ENCODE measurements at places on chromosomes 4 and X.

- peak; percentile 65 for DNase-seq
Measured at GRCh38 chrX:84046403-84046984, 141.5 kb downstream of the RPS6KA6 start.

DNA sequence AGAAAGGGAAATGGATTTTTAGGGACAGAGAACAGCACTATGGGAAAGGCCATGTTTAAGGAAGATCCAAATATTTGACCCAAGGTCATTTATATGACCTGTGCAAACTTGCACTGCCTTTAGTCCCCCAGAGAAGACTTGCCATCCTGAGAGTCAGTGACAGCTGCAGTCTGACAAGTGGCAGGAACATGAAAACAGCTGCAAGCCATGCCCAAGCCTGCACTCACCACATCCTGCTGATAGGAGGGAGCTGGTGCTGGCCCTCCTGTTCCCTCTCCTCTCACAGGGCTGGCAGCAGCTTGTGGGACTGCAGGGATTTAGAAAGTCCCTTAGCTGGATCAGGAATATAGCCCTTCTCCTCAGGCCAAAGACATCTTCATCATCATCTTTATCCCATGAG lies 187.7 kb downstream of the RAP1GDS1 start:
- no peak for DNase-seq

GRCh38 chrX:74230094-74230493 lies 73.9 kb upstream of the ZCCHC13 start:
- DNase-seq = no peak

DNA sequence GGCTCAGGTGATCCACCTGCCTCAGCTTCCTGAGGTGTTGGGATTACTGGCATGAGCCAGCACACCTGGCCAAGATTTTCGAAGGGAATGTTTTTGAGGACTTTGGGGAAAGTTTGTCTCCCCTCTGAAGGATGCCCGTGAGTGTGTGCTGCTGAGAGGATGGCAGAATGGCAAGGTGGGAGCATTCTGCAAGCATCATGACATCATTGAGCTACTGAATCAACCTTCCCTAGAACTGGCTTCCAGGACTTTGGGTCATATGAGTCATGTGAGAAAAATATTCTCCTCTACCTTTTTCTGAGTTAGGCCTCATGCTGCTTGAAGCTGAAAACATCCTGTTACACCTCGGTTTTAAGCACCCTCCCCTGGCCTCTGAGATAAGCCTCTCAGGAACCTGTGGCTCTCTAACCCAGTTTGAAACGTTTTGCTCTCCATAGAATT lies 31.0 kb downstream of the TMEM131L start:
- no peak for DNase-seq

DNA sequence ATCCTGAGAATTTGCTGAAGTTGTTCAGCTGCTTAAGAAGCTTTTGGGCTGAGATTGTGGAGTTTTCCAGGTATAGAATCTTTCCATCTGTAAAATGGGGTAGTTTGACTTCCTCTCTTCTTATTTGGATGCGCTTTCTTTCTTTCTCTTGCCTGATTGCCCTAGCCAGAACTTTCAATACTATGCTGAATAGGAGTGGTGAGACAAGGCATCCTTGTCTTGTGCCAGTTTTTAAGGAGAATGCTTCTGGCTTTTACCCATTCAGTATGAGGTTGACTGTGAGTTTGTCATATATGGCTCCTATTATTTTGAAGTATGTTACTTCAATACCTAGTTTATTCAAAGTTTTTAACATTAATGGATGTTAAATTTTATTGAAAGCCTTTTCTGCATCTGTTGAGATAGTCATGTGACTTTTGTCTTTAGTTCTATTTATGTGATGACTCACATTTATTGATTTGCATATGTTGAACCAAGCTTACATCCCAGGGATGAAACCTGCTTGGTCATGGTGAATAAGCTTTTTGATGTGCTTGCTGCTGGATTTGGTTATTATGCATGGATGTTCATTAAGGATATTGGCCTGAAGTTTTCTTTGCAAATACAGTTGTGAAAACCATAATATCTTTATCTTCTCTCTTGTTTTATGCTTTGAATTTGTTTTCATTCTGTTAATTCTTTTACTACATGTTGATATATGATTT lies 573.8 kb upstream of the NDST4 start:
- DNase-seq = no peak

DNA sequence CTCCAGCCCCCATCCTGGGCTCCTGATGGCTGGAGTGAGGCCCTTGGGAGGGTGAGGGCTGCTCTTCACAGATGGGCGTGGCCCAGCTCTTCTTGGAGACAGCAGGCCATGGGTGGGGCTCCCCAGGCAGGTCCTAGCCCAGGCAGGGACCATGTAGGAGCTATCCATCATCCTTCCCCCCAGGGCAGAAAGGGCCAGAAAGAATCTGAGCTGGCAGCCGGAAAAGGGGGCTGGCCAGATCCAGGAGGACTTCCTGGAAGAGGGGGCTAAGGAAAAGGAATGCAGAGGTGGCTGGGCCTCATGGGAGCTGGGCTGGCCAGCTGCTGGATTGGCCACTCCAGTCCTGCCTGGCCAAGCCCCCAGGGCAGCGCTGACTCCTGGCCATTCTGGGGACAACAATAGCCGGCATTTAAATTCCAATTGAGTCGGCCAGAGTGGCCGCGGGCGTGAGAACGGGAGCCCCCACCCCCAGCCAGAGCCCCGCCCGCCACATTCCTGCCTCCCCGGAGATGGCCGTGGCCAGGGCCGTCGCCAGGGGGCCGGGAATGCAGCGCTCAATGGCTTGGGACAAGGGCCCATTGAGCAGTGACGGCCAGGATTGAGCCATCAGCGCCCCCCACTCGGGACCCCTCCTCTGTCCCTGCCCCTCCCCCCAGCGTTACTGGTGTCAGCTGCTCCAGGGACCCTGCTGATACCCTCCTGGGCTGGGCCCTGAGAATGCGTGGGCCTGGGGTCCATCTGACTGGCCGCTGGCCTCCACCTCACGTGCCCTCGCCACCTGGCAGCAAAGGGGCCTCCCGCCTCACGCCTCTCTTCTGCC lies 15.1 kb upstream of the FGFR3 start:
- no peak for DNase-seq

DNA sequence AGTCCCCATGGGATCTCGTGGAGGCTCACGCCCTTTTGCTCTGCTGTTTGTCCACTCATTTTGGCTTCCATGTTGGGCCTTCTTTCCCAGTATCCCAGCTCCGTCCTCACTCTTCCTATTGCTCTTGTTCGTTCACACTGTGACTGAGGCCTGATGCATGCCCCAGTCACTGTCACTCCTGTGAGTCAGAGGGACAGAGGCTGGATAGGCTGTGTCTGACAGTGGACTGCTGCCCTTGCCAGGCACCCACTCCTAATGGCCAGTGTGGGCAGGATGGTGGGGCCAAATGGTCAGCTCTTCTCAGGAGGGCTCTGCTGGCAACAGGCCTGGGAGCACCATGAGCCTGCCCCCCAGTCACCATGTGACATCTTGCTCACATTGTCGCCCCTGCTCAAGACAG lies 40.0 kb downstream of the HADH start:
- no peak for DNase-seq

DNA sequence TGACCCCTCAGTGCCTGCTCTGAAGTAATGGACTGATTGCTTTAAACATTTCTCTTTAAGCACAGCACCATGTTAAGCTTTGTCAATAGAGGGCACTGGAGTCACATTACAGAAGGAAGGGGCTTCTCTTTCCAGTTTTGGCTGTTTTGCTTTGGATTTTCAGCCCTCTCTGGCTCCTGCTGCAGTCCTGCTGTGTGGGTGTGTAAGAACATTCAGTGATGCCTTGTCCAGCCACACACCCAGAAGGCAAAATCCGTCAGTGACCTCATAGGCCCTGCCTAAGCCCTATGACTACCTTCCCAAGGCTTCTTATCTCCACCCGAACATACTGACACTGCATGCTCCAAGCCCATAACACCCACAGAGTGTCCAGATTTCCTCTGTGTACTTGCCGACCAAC lies 215.3 kb upstream of the CTSO start:
- DNase-seq = peak; percentile 44

GRCh38 chr4:137861682-137862081 lies 329.4 kb upstream of the PCDH18 start:
- no peak for DNase-seq
